ENCODE measurements at places on chromosomes 5 and 9.

- no peak for DNase-seq
These were observed 586.0 kb upstream of the BRINP1 start for GRCh38 chr9:119955276-119955675.

DNA sequence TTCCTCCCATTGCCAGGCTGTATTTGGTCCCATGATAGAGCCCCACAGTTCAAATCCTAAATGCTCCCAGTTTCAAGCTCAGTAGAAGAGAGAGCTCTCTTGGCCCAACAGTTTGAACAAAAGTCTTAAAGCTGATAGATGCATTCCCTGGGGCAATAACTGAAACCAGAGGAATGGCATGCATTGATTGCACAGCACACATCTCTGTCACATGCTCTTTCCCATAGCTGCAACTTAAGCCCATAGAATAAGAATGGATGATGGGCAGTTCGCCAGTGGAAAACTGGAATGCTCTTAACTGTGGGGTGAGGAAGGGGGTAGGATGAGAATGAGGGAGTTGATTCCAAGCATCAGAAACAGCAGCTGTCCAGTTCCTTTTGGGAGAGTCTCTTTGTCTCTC, 1942.4 kb upstream of the WWC1 start:
- no peak for DNase-seq

DNA sequence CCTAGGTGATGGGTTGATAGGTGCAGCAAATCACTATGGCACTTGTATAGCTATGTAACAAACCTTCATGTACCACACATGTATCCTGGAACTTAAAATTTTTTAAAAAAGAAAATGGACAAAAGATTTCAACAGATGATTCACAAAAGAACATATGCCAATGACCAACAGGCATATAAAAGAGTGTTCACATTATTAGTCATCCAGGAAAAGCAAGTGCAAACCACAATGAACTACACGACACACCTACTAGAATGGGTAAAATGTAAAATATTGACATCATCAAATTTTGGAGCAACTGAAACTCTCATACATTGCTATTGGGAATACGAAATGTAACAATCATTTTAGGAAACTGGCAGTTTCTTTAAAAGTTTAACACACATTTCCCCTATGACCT, 109.9 kb downstream of the YIPF5 start:
- DNase-seq, result no peak

GRCh38 chr9:134488331-134489280, 153.0 kb upstream of the COL5A1 start:
- peak; percentile 78 for DNase-seq

DNA sequence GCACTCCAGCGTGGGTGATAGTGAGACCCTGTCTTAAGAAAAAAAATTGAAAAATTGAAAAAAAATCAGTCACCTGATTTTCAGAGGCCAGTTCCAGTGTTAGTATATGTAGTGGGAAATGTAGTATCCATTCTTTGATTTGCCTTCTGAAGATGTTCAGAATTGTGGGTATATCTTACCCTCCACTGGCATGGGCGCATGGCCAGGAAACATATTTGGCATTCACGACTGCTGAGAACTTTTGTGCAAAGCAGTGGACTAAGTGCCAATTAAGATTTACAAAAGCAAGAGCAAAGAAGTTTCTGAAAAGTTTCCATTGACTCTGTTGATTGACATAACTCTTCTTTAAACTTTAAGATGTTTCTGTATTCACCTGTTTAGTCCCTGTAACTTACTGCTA, 2.4 kb downstream of the CAVIN4 start:
- DNase-seq, result no peak

- no peak for DNase-seq
These were observed 45.1 kb upstream of the ROR2 start for GRCh38 chr9:91995000-91995655.

GRCh38 chr5:112742424-112742823, 4.7 kb downstream of the APC start:
- no peak for DNase-seq

DNA sequence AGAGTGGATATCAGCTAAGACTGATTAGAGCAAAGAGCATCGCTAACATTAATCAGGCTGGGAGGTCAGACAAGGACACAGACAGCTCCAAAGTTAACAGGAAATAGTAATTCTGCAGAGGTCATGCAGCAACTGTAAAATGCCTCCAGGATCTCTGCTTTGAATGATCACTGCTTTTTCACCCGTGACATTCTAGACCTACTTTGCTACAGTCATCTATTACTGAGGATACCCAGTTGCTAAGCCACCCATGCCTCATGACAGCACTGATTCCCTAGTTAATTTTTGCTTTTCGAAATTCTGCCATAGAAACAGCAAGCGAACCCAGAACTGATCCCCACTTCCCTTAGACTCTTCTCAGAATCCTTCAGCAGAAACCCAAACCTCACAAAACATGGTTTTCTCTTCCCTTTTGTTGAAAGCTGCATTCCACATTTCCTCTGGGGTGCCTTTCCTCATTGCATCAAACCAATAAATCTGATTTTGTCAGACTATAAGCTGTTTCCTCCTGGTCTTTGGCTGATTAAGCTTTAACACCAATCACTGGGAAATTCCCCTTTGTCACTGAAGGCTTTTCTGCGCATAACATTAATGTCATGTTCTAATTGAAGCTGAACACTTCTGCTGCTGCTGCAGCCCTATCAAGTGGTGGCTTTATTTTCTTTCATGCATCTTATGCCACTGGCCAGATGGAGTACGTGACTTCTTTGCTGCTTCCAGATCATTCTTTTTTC, 201.1 kb upstream of the CHD1 start:
- DNase-seq, result no peak

GRCh38 chr5:109695005-109695926, 5.5 kb downstream of the MAN2A1 start:
- DNase-seq, result no peak

DNA sequence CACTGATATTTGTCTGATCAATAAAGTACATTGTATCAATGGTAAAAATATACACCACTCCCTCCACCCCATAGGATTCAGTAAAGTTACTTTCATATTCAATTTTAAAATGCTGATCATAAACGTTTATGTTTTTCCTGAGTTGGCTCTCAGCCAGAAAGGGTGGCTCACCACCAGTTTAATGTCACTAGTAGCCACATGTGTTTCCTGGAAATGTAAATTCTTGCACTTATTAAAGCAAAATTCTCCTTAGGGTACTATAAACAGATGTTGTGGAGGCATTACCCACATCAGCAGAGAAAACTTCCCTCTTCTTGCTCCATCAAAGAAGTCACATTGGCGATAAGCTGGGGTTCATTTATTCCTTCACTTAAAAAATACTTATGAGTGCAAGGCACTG, 210.3 kb downstream of the SREK1 start:
- DNase-seq, result no peak

DNA sequence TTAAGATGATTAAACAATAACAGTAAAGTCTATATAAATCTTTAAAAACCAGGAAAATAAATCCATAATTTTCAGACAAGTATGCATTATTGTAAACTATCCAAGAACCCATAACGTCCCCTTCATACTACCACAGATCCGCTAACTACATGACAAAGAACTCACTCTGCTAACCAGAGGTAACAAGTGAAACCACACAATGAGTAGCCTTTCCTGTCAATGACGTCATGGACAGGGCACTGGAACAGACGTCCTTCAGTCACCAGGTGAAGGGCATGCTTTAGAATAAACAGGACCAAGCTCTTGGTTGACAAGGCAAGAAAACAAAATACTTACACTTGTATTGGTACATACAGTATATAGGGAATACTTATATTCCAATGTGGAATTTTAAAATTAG, 45.2 kb downstream of the RNF130 start:
- DNase-seq, result no peak

DNA sequence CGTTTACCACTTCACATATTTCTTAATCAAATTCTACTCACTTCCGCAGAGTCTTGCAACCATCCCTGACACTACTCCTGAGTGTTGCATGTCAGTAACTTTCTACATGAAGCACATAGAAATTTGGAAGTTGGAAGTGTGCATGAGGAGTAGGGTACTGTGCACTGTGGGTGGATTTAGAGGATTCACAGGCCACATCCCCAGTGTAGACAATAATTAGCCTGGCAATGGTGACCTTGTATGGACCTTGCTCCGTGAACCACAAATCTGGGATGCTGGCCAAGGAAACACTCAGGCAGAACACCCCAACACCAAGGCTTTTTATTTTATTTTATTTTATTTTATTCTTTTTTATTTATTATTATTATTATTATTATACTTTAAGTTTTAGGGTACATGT, 25.5 kb downstream of the CTSL start:
- no peak for DNase-seq
